Nucleus accumbens (tissue), 56 donors: ENCODE measurements at places on chromosomes 5 and 9.
A peak's percentile ranks its signal among the peaks of the same experiment; 100 is the strongest.

GRCh38 chr9:18851069-18851795, 181.8 kb downstream of the SAXO1 start:
- DNase-seq = no peak

DNA sequence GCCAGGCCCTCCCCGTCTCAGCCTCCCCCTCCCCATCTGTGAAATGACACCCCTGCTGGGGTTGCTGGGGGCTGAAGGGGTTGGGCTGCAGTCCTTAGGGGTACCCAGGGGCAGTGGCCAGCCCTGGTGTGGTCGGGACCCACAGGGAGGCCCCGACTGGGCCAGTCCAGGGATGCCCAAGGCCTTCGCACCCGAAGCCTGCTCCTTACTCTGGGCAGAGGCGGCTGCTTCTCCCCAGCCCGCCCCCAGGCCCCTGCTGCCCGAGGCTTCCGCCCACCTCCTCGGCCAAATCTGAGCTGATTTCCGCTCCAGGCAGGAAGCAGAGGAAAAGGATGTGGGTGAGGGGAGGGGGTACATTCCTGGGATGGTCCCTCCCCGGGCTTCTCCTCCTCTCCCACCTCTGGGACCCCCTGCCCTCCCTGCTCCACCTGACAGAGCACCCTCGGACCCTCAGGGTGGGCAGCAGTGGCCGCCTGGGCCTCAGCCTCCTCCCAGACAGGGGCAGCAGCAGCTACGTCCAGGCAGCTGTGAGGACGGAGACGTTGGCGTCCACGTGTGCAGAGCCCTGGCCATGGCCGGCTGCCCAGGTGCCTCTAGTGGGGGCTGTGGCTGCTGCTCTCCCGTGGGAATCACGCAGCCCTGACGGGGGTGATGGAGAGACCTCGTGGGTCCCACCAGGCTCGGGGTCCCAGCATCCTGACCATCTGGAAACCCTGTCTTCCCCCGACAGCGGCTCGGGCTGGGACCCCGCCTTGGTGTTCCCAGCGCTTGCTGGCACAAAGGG, 4.2 kb upstream of the NRARP start:
- DNase-seq = no peak

DNA sequence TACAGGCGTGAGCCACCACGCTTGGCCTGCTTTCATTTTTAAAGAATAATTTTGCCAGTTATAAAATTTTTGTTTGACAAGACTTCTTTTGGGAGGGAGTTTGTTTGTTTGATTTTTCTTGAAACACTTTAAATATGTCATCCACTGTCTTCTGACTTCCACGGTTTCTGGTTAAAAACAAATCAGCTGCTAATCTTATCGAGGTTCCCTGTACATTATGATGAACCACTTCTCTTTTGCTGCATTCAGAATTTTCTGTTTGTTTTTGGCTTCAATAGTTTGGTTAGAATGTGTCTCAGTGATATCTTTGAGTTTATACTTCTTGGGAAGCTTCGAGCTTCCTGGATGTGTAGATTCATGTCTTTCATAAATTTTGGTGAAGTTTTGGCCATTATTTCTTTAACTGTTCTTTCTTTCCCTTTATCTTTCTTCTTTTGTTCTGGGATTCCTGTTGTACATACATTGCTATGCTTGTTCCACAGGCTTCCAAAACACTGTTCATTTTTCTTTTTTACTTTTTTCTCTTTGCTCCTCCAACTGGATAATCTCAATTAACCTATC, 60.8 kb downstream of the MSX2 start:
- no peak for DNase-seq

DNA sequence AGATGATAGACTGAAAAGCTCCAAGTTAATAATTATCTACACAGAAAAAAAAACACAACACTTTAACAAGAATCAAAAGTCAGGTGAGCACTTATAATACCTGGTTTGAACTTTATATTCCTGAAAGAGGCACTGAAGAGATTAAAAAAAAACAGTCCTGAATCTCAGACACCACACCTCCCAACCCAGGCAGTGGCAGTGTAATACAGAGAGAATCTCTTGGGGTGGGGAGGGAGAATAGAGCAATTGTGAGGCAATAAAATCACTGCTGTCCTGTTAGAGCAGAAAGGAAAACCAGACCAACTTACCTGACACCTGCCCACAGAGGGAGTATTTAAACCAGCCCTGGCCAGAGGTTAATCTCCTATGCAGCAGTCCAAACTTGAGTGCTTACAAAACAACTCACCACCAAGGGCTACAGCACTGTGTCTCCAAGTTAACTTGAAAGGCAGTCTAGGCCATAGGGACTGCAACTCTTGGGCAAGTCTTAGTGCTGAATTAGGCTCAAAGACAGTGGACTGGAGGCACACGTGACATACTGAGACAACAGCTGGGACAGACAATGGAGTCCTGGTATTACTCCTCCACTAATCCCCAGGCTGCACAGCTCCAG, 54.2 kb downstream of the SLCO4C1 start:
- DNase-seq = no peak

- no peak for DNase-seq
These were observed 155.8 kb upstream of the ZNF608 start for GRCh38 chr5:124902097-124902821.

- peak; percentile 91 for DNase-seq
These were observed at the start of the genes MORN5 and NDUFA8 for GRCh38 chr9:122159026-122159924. TSS of gene MORN5 (plus strand) at chr9:122159908. CDS start at chr9:122159973, 65 bp downstream. TSS of gene NDUFA8 (minus strand) at chr9:122159779. CDS start at chr9:122159677, 102 bp downstream.

DNA sequence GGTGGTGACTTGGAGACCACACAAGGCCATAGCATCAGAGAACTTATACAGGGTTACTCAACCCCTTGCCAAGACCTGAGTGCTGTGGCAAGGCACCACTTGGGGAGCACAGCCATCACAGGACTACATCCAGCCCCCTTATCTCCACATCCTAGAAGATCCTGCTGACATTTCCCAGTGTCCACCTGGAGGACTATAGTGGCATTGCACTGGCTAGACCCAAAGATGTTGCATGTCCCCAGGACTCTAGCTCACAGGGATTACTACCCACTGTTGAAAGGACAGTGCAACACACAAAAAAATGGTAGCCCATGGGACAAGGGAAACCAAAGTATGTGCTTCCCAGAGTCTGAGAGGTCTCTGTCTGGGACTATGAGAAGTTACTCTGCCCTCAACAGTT, 411.1 kb upstream of the NUDT12 start:
- no peak for DNase-seq

GRCh38 chr5:119332978-119333401, 22.8 kb upstream of the TNFAIP8 start:
- no peak for DNase-seq

DNA sequence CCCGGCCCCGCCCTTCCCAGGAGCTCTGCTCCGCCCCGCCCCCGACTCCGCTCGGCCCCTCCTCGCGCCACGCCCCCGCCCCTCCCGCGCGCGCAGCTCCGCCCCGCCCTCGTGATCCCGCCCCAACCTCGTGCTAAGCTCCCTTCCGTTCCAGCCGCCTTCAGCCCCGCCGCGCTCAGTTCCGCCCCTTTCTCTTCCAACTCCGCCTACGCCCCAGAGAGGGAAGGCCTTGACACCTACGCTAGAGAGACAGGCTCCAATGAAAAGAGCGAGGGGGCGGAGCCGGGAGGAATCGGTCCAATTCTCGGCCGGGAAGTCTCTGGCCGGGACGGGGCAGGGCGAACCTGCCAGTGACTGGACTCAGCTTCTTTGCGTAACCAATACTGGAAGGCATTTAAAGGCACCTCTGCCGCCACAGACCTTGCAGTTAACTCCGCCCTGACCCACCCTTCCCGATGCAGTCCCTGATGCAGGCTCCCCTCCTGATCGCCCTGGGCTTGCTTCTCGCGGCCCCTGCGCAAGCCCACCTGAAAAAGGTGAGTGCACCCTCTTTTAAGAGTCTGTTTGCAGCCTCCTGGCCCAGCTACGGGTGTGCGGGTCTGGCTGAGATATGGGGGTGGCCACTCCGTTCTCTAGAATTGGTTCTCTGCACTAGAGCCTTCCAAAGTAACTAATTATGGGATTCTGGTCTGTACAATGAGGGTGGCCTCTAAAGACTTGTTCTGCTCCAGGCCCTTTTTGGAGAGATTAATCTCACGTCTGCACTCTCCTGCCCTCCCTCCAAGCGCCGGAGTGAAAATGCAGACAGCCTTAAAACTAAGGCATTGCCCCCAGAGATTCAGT, at the start of gene GM2A:
Gene GM2A (plus strand): TSS at position 424 of the 843 bp plus-strand sequence. CDS start 32 bp downstream, at position 456.
- peak; percentile 97 for DNase-seq

DNA sequence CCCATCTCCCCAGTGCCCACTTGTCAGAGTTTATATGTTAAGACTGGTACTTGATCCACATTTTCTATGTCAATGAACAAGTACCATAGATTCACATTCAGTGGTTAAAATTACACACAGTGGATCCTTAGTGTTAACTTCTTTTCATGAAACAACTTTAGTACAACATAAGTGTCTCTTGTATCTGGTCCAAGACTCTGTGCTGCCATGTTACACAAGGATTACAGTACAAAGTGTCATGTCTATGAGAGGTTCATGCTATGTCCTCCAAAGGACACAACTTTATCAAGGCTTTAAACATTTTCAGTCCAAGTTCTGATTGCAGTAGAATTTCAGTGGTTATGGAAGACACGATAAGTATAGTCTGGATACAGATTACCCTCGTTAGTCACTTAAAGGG, 13.3 kb upstream of the VLDLR start:
- no peak for DNase-seq

GRCh38 chr9:80866121-80866520, 823.2 kb downstream of the TLE1 start:
- DNase-seq = no peak

DNA sequence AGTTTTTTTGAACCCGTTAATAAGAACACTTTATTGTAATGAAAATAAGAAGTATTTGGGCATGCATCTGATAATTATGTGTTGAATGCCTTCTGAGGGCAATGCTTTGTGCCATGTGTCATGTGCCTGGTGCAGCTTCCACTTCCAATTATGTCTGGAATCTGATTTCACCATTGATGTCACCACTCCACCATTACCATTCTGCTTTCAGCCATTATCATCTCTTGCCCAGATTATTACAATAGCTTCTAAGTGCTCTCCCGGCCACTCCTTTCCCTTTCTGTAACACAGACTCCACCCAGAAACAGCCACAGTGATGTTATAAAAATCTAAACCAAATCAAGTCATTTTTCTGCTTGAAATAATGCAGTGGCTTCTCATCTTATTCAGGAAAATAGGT, 171.7 kb downstream of the C9orf152 start:
- no peak for DNase-seq

- DNase-seq = no peak
These were observed 2.2 kb downstream of the IRX4 start for GRCh38 chr5:1880377-1881025.

GRCh38 chr9:15843316-15843715, 290.5 kb downstream of the CCDC171 start:
- DNase-seq = no peak

GRCh38 chr5:73152411-73153388, 20.3 kb upstream of the TMEM174 start:
- DNase-seq = no peak

- no peak for DNase-seq
These were observed 7.2 kb downstream of the ZNF354B start for GRCh38 chr5:178866946-178867345.

- no peak for DNase-seq
These were observed 574.1 kb downstream of the EBF1 start for GRCh38 chr5:158525663-158526062.

GRCh38 chr9:131292937-131293336, 3.4 kb downstream of the PLPP7 start:
- DNase-seq = no peak

- DNase-seq = no peak
These were observed 95.4 kb downstream of the MUSK start for GRCh38 chr9:110764006-110764405.

DNA sequence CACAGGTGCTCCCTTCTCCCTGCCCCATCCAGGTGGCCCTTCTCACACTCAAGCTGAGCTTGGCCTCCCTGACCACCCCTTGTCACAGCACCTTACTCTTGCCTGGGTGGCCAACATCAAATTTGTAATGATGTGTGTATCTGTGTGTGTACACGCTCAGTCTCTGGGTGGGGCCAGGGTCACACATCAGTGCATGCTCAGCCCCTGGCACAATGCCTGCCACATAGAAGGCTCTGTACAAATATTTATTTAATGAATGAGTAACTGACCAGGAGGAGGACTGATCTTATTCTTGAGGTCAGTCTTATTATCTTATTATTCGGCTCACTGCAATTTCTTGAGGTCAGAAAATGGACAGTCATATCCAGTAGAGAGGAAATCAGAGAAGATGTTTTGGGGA, 41.3 kb upstream of the HAND1 start:
- no peak for DNase-seq

DNA sequence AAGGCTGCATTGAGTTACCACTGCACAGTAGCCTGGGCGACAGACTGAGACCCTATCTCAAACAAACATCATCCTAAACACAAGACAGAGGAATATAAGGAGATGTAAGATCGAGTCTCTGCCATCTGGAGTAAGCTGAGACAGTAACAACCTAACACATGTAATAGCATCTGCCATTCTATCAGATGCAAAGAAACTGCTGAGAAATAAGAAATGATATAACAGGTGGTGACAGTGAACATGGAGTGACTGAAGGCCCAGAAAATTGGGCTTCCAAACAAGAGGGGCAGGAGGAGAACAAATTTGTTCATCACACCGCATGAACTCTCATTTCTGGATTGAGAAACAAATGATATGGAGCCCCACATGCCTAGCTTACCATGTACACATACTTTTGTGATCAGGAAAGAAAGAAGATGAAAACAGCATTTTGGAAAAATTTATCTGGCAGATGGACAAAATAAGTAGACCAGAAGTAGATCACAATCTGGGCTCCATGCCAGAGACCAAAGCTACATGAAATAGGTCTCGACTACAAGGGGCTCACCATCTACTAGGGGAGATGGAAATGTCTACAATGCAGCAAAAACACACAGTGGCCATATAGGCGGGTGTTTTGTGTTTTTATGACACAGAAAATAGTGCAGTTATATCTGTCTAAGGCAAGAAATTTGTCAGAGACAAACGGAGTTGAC, 45.5 kb downstream of the ECPAS start:
- DNase-seq = no peak

- DNase-seq = no peak
These were observed 131.7 kb downstream of the SUSD1 start for GRCh38 chr9:112043423-112043822.

DNA sequence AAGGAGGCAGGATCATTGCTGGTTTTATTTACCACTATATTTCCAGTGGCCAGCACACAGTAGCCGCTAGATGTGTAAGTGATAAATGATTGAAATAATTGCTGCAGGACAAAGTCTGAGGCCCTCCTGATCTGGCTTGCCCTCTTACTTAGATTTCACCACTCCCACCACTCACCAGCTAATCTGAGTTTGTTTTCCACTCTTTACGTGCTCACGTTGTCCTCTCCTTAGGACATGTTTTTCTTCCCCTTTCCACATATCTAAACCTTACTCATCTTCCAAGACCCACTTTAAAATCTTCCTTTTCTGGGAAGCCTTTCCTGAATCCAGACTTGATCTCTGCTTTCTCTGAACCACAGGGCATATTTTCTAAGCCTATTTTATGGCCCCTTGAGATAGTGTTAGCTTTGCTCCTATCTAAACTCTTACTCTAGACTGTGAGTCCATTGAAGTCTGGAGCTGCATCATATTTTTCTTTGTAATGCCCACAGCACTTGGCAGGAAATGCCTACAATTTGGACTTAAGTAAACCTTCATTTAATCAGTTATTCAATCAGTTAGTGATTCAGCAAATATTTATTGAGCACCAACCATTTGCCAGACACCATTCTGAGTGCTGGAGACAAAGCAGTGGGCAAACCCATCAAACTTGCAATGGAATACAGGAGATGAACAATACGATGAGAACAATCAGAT, 2.4 kb downstream of the TLR4 start:
- no peak for DNase-seq

GRCh38 chr5:178489271-178489976, 100.8 kb downstream of the COL23A1 start:
- DNase-seq = no peak

- DNase-seq = no peak
These were observed 90.0 kb upstream of the POU5F2 start for GRCh38 chr5:93831449-93831848.

GRCh38 chr9:138098908-138099791, 221.6 kb downstream of the CACNA1B start:
- DNase-seq = no peak
